GOT3 (cell line): ENCODE measurements at places on chromosomes 11 and 22.

GRCh38 chr11:106986261-106986660 is 32.0 kb downstream of the GUCY1A2 start:
- no peak for DNase-seq

DNA sequence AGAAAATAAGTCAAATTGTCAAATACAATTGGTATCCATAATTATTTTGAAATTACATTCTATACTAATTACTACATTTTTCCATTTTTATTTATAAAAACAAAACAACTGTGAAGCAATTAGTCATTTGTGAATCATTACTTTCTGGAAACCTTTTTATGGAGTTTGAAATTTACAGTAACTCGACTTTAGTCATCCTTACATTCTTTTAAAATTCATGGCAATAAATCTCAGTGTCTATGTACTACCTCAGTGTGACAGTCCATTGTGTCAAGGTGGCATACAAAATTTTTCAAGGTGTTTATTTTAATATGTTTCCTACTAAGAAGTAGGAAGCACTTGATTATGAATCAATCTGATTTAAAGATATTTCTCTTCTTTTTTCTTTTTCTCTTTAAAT is 1949.4 kb upstream of the RAG2 start:
- no peak for DNase-seq

- no peak for DNase-seq
Observed at GRCh38 chr11:118699506-118700220, 20.2 kb upstream of the TREH start.

DNA sequence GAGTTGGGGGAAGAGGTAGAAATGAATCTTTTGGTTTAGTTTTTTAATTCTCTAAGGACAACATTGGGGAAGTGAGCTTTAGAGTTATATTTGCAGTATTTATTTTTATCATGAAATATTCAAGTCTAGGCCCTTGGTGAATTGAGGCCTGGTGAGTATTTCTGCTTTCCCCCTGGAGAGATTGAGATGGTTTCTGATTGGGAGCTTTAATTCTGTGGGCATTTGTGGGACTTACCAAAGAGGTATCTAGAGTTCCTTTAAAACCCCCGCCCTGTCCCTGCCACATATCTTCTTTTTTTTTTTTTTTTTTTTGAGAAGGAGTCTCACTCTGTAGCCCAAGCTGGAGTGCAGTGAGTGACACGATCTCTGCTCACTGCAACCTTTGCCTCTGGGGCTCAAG is 9.6 kb downstream of the ACO2 start:
- no peak for DNase-seq

DNA sequence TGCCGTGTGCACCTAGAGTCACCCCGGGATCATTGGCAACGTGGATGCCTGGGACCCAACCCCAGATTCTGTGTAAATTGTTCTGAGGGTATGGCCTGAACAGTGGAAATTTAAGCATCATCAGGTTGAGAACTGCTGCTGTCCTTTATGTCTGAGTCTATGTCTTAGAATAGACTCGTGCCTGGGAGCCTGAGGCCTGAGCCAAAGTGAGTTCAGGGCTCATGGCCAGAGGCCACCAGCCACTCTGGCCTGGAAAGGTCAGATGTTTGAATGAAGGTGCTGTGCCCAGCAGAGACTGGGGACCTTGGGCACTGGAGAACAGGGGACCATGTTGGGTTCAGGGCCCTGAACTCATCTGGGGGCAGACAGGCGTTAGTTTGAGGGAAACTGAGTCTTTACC is 91.1 kb downstream of the MYO18B start:
- DNase-seq = no peak

GRCh38 chr11:117620086-117620485 is 176.9 kb downstream of the DSCAML1 start:
- DNase-seq = no peak

GRCh38 chr22:37739035-37739434 is 42.2 kb downstream of the TRIOBP start:
- DNase-seq = peak; percentile 26

- DNase-seq = no peak
Observed at GRCh38 chr22:46159777-46160176, 9.5 kb downstream of the PPARA start.

GRCh38 chr11:3767536-3767935 is 29.8 kb downstream of the NUP98 start:
- DNase-seq = no peak

- DNase-seq = no peak
Observed at GRCh38 chr22:24706054-24706453, 68.5 kb downstream of the PIWIL3 start.

DNA sequence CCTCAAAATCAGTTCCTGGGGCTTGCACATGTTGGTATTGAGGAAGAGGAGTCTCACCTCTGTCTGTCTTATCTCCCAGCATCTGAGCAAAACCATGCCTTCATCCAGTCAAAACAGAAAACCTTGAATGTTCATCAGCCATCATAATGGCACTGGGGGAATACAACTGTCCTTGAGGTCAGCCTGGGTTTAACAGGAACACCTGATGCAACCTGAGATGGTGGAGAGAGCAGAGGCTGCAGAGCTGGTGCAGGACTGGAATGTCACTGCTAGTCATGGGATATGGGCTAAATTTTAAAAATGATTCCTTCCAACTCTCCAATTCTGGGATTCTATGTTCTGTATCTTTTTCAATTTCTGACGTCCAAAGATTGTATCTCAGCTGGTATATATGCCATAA is 931.0 kb downstream of the NTM start:
- DNase-seq = no peak

- DNase-seq = no peak
Observed at GRCh38 chr11:103407641-103408040, 298.4 kb downstream of the DYNC2H1 start.

GRCh38 chr22:30182815-30183214 is 63.7 kb downstream of the LIF start:
- no peak for DNase-seq

DNA sequence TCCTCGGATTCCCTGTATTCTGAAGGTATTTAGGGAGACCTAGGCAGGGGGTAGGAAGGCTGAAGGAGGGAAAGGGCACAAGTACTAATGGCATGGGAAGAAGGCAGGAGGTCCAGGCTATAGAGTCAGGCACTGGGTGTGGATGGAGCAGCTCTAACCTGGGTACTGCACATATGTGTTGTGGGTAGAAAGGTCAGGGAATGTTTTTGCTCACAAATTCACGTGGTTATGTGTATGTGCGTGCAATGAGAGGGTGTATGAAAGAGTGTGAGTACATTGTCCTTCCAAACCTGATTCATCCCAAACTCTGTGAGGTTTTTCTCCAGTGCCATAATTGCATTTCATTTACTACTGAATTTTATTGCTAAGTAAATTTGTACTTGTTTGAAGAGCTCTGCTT is 23.2 kb downstream of the DNHD1 start:
- DNase-seq = no peak

- DNase-seq = no peak
Observed at GRCh38 chr22:24067587-24068376, 56.7 kb downstream of the CABIN1 start.

DNA sequence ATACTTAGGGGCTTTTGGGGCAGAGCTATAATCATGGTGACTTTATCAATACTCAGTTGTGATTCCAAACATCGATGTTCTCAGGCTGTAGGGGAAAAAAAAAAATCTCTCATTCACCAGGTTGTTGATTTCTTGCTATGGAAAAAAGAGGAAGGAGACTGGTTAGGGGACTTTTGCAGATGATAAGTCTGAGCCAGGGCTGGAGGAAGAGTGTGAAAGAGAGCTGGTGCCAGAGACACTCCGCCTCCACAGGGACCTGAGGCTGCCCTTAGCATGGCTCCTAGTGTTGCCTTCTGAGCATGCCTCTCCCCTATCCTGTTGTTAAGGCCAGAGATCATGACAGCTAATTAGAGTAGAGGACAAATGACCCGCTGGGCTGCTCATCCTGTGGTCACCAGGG is 16.9 kb downstream of the UPB1 start:
- DNase-seq = no peak

DNA sequence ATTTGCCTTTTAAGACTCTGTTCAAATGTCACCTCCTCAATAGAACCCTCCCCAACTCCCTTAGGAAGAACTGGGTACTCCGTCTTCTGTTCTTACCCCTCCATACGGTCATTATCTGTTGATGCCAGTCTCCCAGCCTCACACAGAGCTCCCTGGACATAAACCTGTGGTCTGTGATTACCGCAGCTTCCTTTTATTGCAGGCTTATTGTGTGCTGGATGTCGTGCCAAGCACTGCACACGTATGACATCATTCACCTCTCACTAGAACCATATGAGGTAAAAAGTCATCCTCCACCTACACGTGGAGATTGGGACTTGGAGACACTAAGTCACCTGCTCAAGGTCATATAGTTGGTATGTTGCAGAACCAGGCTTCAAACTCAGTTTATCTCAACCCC is 15.3 kb downstream of the PTPN5 start:
- DNase-seq = no peak

GRCh38 chr11:25992294-25992693 is 339.6 kb upstream of the ANO3 start:
- no peak for DNase-seq

- DNase-seq = no peak
Observed at GRCh38 chr11:9575260-9576240, 2.1 kb downstream of the WEE1 start.

DNA sequence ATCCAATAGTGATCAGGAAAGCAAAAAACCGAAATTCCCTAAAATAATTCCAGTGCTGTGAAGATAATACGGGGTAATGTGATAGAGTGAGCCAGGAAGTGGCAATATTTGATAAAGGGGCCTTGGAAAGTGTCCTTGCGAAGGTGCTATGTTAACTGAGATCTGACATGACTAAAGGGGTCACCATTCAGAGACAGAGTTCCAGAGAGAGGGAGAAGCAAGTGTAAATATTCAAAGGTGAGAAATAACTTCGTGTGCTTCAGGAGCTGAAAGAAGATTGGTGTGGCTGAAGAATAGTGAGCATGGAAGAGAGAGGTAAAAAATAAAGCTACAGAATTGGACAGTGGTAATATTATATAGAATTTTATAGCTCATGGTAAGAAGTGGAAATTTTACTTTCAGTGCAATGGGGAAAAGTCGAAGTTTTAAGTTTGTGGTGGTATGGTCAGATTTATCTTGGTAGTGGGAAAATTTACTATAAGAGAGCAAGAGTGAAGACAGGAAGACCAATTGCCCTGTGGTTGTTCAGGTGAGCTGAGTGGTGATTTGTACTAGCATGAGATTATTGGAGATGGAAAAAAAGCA is 164.5 kb downstream of the JRKL start:
- no peak for DNase-seq

- DNase-seq = no peak
Observed at GRCh38 chr11:27122001-27122400, 81.4 kb downstream of the BBOX1 start.

GRCh38 chr22:48740731-48741405 is 1086.8 kb downstream of the BRD1 start:
- DNase-seq = no peak

DNA sequence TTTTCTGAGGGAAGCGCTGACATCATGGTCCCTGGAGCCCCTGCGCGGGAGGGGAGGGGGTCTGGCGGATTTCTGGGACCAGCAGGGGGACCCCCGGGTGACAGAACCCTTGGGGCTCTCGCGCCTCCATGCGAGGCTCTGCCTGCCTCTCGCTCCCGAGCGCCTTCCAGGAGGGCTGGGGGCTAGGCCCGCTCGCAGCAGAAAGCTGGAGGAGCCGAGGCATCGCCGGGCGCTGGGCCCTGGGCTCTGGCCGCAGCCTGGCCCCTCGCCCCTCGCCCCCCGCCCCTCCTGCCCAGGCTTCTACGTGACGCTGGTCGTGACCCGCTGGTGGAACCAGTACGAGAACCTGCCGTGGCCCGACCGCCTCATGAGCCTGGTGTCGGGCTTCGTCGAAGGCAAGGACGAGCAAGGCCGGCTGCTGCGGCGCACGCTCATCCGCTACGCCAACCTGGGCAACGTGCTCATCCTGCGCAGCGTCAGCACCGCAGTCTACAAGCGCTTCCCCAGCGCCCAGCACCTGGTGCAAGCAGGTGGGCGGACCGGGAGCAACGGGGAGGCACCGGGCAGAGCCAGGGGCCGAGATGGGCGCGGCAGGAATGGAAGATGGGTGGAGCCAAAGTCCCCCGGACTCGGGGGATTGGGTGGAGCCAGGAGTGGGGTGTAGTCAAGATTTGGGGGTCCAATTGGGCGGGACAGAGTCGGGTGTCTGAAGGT is 5.4 kb downstream of the BEST1 start:
- DNase-seq = no peak

DNA sequence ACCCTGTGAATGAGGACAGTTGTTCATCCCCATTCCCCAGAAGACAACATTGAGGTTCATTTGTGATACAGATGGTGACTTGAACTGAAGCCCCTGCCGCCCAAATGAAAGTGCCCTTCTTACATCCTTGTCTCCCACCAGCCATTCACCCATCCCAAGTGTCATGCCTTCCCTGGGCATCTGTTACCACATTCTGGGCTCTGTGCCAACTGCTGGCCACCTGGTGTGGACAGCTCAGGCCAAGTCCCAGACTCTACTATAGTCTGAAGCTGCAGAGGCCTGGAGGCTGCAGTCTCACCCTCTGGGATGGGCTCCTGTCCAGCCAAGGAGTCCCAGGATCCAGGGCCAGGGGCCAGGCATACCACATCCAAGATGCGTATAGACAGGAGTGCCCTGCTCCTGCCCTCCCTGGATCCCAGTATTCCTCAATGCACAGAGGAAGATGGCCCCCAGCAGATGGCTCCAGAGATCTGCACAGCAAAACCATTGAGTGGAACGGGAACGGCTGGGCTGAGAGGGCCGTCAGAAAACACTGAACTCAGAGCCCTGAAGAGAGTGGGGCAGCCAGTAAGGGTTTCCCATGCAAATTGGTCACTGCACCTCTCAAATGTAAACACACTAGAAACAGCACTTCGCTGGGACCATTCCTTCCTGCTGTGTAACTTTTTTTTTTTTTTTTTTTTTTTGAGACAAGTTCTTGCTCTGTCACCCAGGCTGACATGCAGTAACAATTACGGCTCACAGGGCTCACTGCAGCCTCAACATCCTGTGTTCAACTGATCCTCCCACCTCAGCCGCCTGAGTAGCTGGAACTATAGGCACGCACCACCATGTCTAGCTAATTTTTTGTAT is 22.8 kb downstream of the ARRB1 start:
- no peak for DNase-seq
